ENCODE measurements at places on chromosomes 1 and 21. TPM values are rescaled to one million over a fixed set of nuclear protein-coding genes. Genes with fewer than 3 reads are reported as not detected.
A peak's percentile ranks its signal among the peaks of the same experiment; 100 is the strongest.

RORC gene
- total RNA-seq, result not detected

C2CD4D gene
- 0.13 TPM for total RNA-seq

ADARB1 gene
- 22.6 TPM for total RNA-seq

TCEA3 gene
- 16.3 TPM for total RNA-seq

BTBD19 gene
- 8.0 TPM for total RNA-seq

KNCN gene
- total RNA-seq, result not detected

ZNF683 gene
- not detected for total RNA-seq

ZNF593OS gene
- not detected for total RNA-seq

WLS gene
- total RNA-seq, result 26.7 TPM

C8B gene
- not detected for total RNA-seq

LCE1F gene
- not detected for total RNA-seq

GRCh38 chr1:110424699-110425611 lies 17.5 kb upstream of the LAMTOR5 start:
- peak; percentile 20 for DNase-seq

DNA sequence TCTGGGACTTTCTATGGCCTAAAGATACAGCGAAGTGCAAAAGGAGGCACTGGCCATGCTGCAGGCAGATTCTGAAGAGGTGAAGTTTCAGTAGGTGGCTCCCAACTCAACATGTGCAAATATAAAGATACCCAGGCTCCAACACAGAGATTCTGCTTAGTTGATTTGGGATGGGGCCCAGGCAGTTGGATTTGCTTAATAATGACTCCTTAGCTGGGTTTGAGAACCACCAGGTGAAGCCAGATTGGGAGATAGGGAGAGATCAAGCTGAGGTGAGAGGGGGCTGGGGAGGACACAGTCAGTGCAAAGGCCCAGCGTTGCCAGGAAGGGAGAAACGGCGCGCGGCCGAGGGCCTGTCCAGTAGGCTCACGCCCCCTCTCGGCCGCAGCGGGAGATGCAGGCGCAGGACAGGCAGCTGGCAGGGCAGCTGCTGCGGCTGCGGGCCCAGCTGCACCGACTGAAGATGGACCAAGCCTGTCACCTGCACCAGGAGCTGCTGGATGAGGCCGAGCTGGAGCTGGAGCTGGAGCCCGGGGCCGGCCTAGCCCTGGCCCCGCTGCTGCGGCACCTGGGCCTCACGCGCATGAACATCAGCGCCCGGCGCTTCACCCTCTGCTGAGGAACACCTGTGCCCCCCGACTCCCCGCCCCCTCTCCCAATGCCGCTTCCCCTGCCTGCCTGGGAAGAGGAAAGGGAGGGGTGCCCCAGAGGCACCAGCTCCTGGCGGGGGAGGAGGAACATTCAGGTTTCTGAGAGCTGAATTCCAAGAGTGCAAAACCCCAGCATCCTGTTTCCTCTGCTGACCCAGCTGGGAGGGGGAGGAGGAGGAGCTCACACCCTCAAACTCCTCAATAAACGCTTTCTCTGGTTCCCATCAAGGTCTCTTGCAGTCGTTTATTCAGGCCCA lies 1.2 kb downstream of the FAM167B start:
- DNase-seq, result peak; percentile 80

DNA sequence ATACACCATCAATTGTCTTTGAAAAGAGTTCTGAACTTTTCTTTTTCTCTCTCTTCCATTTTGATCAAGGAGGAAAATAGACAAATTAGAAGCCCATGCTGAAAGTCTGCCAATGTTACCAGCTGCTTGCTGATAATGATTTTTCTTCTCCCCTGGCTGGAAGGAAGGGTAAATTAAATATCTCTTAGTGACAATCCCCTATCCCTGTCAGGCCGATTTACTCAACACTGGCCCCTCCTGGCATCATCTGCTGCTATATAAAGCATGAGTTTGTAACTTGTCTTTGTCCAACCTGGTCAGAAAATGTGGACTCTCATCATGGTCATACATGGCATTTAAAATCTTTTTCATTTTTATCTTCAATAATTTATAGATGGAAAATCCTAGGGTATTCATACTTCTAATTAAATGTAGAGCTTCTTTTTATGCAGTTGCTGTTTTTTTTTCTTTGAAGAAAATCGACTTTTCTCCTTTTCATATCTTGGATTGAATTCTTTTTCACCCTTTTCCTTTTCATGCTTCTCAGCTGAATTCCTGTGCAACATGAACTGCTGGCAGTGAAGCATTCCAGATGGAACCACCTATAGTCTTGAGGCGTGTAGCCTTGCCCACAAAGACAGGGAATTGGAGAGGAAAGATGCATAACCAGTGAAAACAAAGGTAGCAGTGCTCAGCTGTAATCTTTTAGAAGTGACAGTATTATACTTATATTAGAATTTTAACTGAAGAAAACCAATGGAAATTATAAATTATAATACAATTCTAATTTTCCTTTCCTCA lies 214.7 kb upstream of the PTGFR start:
- no peak for DNase-seq

DNA sequence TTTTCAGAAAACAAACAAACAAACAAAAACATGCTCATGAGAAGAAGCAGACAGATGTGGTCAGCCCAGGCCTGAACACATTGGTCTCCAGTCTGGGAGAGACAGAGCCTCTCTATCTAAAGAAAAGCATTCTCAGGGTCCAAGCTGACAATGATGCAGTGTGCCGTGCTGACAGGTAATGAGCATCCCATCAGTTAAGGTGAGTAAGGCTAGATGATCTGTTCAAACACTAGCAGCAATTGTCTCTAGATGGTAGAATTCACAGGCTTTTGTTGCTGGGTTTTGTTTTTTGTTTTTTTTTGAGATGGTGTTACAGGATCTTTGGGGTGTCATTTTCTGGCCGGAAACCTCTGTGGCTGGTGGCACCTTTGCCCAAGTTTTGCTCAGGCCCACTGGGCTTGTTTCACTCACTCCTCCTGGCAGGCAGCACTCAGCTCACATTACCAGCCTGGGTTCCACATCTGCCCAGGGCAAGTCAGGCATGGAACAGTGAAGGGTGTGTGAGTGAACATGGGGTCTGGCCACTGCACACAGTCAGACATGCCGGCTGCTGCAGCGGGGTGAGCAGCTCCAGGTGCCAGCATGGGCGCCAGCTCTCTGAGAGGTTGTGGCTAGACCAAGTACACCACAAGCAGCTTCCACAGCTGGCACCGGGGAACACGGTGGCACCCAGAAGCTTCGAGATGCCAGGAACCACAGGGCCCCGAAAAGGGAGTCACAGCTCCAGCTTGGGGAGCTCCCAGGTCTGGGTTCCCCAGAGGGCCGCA lies 2.5 kb upstream of the C1QA start:
- DNase-seq, result no peak

DNA sequence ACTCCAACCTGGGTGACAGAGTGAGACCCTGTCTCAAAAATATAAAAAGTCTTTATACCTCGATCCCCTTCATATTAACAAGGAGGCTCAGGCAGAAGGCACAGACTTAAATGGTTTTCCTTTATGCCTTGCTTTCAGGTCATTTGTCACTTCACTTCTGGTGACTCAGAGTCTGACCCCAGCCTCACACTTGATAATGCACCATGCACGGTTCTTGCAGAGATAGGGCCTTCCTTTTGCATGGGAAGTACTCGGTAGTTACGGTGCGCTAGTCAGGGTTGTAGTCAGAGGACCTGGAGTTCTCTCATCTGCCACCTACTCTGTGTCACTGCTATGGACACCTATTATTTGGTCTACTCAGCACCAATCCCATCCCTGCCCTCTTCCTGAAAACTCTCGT lies 43.6 kb upstream of the BMP8B start:
- no peak for DNase-seq

DNA sequence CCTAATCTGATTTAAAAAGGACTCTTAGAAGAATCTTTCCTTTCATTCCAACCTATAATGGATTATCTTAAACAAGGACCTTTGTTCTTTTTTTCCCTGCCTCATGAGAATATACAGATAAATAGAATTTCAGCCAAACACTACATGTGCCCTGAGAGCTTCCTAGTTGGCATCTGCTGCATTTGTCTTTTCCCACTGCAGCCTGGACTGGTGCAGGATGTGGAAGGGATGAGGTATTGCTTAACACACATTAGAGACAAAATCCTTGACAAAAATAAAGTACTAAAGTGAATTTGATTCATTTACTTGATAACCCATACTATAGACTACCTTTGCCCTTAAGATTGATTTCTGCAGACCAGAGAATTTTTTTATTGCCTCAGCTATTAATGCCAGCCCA lies 59.5 kb downstream of the PALMD start:
- peak; percentile 10 for DNase-seq

DNA sequence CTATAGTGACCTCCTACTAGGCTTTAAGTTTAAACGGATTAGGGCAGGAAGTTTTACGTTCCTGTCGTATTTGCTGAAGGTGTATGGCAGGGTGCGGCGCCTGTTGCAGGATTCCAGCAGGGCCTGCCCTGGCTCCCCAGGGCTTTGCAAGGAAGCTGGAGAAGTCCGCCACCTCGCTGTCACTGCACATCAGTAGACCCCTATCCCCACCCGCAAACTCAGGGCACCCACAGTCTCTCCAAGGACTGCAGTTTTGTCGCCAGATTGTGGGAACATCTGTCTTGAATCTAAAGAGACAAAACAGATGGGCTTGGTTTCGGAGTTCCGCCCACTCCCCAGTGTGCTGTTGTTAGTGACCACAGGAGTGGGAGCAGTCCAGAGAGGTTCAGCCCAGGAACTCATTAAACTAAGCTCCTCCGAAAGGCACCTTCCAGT lies 110.8 kb downstream of the CDC7 start:
- DNase-seq, result peak; percentile 44

DNA sequence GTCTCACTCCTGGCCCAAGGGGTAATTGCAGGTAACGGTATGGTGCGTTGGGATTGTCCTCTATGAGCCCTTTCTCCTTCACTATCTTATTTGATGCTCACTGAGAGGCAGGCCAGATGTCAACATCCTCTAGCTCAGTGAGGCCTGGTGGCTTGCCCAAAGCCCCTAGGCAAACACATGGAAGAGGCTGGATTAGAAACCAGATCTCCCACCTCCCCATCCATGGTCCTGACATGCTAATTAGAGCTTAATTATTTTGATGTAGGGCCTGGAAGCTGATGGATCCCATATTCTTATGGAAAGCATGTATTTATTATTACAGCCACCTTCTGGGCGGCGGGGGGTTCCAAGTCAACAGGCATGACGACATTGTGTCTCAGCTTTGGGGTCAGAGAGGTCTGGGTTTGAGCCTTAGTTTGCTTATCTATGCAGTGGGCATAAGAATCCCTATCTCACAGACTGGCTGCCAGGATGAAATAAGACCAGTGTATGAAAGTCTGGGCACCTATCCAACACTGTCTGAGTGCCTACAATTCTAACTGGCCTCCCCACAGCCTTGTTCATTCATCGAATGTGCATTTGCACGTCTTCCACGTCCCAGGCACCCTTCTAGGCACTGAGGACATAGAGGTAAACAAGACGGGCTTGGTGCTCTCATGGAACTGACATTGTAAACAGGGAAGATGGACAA lies 6.2 kb downstream of the SMPDL3B start:
- DNase-seq, result no peak
